ENCODE measurements at places on chromosomes 5 and 9. TPM values are rescaled to one million over a fixed set of nuclear protein-coding genes. Genes with fewer than 3 reads are reported as not detected.
A peak's percentile ranks its signal among the peaks of the same experiment; 100 is the strongest.

- no peak for DNase-seq
These were observed 63.4 kb upstream of the SREK1 start for GRCh38 chr5:66080664-66081063.

Gene GRXCR2
- total RNA-seq: not detected

Gene GPR150
- total RNA-seq: 0.23 TPM

DNA sequence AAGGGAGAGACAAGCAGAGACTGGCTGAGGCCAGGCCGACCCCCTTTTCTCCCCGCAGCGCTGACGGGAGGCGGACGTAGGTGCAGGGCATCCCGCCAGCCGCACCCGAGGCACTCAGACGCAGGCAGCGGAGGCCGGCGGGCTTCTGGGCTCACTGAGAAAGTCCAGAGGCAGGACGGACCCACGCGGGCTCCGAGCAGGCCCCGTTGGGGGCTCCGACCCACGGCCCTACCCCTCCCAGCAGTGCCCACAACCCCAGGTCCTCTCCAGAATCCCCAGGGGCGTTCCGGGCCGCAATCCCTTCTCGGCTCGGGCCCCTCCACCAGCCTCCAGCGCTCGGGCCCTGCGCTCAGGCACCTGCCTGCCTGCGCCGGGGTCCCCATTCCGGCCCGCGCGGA is 543 bp downstream of the MTMR12 start:
- DNase-seq: peak; percentile 92

DNA sequence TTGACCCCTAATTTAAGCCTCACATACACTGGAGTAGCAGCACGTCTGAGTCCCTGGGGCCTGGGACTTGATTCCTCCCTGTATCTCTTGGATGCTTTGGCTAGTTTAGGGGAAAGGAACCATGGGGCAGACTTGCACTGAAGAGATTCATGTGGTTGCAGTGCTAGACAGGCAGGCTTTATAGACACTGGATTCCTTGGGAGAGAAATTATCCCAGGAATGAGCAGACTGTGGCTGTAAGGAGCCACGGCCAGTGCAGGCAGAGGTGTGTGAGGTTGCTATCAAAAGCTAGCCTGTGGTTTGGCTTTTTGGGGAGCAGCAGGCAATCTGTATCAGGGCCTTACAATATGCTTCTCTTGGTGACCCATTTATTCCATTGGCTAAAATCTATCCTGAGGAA is 20.5 kb upstream of the PITX1 start:
- DNase-seq: no peak

DNA sequence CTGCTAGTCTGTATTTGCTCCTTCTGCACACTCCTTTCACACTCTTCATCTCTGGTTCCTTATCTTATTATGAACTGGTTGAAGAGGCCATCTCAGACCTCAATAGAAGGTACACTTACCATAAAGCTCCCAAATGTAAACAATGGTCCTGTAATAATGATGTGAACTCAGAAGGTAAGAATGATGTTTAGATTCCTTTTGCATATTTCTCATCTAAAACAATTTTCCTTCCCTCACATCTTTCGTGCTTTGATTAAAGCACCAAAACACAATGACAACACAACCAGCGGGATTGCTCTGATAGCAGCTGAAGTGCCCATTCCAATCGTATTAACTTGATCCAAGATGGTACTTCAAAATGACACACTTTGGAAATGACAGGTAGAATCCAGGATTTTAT is 34.3 kb downstream of the NFIB start:
- no peak for DNase-seq

GRCh38 chr9:137611623-137612609 is 6.4 kb downstream of the ARRDC1 start:
- DNase-seq: peak; percentile 83

DNA sequence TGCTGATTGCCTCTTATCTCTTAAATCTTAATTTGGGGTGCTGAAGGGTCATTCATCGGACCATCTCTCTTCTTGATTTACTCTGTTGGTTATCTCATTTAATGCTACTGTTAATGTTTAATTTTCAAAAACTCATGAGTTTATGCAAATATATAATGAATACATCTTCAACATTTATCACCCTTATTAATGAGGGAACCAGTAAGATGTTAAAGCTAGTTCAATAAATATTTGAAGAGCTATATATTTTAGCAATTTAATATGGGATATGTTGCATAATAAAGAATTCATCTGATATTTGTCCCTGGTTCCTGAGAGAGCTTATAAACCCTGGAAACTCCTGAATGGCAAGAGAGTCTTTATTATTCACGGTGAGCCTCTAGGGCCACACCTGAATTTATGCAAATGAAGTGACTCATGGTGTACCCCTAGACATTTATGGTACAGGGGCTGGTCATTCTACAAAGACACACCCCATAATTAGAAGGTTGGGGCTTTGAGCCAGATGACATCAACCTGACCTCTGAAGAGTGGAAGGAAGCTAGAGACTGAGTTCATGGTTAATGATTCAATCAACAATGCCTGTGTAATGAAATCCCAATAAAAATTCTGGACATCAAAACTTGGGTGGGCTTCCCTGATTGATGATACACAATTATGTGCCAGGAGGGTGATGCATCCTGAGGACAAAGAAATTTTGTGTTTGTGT is 339.5 kb upstream of the ZNF608 start:
- DNase-seq: no peak

DNA sequence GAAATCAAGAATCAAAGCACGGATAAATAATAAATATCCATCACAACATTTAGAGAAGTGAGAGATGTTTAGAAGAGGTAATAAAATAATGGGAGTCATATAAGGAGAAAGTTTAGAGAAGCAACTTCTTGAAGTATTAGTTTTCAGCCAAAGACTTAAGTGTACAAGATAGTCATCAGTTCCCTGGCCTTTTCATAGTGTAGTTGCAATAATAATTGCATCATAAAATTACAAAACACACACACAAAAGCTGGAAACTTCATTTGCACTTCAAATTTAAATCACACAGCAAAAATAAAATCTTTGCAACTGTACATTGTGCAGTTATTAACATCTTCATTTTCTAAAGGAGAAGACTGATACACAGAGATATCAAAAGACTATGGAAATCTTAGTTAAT is 319.1 kb upstream of the RGMB start:
- DNase-seq: no peak

- DNase-seq: peak; percentile 44
These were observed 31.6 kb downstream of the PTGS1 start for GRCh38 chr9:122402403-122402871.

- DNase-seq: no peak
These were observed 17.7 kb downstream of the CAVIN4 start for GRCh38 chr9:100595391-100596199.

Gene CDK9
- total RNA-seq: 71.0 TPM

Gene LECT2
- total RNA-seq: not detected

DNA sequence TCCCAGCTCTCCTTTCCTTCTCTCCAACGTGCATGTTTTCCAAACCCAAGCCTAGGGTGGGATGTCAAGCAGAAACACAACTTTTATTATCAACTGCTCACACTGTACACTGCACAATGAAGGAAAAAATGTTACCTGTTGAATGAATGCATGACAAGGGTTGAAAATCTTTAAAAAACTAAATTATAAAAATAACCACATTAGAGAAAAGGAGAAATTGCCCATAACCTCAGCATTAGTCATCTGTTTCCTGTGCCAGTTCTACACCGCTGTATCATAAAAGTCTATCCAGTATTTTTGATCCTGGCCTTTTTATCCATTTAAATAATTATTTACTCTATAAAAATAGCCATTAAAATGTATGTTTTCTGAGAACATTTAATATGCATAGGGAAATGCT is 101.1 kb downstream of the APBA1 start:
- DNase-seq: no peak

Gene LCN2
- 0.69 TPM for total RNA-seq

DNA sequence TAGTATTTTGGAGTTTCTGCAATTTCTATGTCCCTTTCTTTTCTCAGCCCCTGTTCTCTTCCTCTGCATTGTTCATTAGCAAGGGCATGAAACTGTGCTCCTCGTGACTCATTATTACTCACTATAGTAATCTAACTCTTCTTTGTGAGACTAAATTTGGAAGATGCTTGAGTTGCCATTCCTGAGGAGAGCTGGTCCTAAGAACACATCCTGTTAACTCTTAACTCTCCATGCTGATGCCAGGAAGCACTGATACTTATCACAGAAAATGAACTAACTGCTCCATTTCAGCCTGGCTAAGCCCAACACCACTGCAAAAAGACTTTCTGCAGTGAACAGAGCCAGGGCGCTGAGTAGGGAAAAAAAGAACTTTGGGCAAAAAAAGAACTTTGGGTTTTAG is 10.6 kb upstream of the CSNK1A1 start:
- no peak for DNase-seq

Gene SPATA24
- total RNA-seq: 2.6 TPM

Gene MEGF10
- 0.19 TPM for total RNA-seq

- no peak for DNase-seq
These were observed 33.7 kb downstream of the LHX2 start for GRCh38 chr9:124045076-124045829.

DNA sequence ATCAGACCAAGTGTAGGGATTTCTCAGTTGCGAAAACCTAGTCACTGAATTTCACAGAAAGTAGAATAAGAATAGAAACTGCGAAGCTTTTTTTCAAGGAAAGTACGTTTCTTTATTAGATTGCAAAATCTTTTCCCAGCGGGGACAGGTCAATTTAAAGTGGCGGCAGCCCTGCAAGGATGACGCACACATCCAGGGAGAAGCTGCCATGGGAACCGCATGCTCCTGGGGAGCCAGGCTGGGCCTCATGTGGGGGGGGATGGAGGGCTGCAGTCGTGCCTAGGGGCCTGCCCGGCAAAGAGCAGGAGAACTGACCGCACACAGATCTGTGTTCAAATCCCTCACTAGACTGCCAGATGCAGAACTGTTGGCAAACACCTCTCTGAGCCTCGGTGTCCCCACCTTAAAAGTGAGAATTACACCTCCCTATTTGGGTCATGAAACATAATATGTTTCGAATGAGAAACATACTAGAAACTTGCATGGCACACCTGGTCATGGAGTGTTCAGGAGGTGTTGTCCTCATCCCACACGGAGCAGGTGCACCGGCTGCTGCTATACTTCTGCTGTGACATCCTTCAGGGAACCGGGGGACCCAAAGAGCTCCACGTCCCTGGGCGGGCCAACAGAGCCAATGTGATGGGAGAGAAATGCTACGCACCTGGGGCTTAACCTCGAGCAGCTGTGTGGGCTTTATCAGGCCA is 127.8 kb upstream of the PHYKPL start:
- no peak for DNase-seq

Gene TRIM7
- total RNA-seq: 3.5 TPM

DNA sequence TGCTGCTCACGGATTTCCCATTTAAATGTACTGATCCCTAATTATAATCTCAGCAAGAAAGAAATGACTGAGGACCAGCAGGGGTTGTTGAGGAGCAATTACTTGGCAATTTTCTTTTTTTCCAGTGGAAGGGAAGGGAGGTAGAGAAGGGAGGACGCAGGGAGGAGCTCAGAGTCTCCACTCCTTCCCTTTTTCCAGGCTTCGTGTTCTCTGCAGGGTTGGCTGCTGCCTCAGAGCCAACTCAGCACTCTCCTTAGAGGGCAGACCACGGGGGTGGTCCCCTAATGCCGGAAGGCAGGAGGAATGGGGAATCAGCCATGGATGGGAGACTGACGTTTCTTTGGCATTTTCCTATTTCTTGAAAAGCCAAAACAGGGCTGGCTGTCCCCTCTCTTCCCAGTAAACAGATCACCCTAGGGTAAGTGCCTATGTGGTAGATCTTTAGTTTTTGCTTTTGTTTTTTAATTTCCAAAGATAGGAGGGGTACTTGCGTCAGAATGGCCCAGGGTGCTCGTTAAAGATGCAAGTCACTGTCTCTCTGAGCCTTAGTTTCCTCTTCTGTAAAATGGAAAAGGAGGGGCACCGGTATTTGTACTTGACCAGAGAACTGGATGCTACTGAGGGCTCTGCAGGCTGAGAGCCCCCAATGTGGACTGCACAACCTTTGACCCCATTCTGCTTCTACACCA is 39.6 kb upstream of the LCP2 start:
- no peak for DNase-seq

DNA sequence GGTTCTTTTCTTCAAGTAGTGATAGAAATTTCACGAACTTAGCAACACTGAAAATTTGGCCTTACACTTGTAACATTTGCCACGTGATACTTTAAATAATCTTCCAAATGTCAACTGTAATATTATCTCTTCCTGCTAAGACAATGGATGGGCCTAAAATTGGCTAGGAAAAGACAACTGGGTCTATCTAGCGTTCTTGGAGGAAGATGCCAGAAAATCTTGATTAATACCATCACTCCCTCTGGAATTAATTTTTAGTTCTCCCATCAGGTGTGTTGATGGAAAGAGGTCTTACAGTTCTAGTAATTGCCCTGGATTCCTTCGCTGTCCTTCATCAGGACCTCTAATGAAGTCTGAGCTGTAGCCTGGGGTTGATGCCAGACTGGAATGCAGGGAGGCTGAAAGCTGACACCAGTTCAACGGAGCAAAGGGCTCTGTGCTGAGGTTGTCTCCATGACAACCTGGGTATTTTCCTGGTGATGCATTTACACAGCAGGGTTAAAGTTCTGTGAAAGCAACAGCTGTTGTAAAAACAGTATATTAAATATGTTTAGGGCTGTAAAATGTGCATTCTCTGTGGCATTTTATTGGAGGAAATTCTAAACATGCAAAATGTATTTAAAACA is 92.3 kb downstream of the GAS1 start:
- DNase-seq: no peak

GRCh38 chr5:93708442-93708841 is 33.0 kb downstream of the POU5F2 start:
- no peak for DNase-seq

GRCh38 chr5:43007911-43008362 is 32.2 kb downstream of the ANXA2R start:
- peak; percentile 91 for DNase-seq

Gene PRUNE2
- 357 TPM for total RNA-seq

- DNase-seq: no peak
These were observed 4.3 kb downstream of the ARRDC3 start for GRCh38 chr5:91378752-91379211.

- DNase-seq: no peak
These were observed 74.0 kb downstream of the COL27A1 start for GRCh38 chr9:114229295-114229694.

DNA sequence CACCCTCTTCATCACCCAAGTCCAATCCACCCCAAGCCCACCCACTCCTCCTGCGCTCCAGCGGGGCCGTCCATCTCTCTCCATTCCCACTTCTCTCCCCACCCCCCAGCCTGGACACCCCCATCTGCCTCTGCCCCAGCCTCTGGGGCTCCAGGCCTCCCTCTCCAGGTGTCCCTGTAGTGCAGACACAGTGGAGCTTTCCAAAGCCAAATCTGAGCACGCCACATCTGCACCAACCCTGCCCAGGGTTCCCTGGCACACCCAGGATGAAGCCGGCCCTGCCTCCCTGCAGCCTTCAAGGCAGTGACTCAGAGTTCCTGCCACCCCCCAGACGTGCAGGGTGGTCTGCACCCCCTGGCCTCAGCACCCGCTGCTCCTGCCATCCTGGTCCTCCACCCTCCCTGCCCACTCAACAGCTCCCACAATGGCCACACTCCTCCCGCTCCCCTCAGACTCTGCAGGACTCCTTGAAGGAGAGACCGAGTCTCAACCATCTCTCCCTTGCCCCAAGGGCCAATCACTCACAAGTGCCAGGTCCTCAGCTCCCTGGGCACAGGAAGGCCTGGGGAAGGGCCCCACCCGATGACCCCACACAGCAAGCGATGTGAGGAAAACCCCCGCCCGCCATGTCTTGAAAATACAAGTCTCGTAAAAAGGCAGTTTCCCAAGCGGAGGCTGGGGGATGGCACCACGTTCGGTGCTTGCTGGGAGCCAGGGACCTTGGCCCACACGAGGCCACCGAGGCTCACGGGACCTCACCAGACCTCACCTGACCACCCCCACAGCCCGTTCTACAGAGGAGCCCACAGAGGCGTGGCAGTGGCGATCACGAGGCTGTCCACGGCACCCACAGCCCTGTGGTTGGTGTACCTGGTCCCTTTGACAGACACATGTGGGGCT is 22.2 kb downstream of the VAV2 start:
- DNase-seq: peak; percentile 68

Measured in posterior vena cava (tissue), 2 donors.